ENCODE measurements at places on chromosomes 12 and 14.

- DNase-seq, result no peak
Observed at GRCh38 chr12:107597695-107598410, 87.7 kb upstream of the PWP1 start.

GRCh38 chr14:95544588-95544987, 9.7 kb downstream of the GLRX5 start:
- DNase-seq, result no peak

DNA sequence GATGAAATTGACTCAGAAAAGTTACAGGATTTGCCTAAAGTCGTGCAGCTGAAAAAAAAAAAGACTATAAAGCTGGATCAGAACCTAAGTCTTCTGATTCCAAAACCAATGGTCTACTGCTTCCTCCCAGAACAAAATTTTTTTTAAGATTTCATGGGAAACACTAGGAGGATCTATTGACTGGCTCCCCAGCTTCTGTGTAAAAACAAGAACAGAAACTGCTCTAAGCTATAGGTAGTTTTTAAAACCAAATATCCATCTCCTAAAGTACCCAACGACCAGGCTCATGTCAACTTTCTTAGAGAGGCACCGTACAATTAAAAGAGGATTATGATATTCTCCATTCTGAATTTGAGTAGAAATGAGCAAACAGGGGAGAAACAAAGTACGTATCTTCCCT, 9.4 kb downstream of the FMNL3 start:
- DNase-seq, result no peak

DNA sequence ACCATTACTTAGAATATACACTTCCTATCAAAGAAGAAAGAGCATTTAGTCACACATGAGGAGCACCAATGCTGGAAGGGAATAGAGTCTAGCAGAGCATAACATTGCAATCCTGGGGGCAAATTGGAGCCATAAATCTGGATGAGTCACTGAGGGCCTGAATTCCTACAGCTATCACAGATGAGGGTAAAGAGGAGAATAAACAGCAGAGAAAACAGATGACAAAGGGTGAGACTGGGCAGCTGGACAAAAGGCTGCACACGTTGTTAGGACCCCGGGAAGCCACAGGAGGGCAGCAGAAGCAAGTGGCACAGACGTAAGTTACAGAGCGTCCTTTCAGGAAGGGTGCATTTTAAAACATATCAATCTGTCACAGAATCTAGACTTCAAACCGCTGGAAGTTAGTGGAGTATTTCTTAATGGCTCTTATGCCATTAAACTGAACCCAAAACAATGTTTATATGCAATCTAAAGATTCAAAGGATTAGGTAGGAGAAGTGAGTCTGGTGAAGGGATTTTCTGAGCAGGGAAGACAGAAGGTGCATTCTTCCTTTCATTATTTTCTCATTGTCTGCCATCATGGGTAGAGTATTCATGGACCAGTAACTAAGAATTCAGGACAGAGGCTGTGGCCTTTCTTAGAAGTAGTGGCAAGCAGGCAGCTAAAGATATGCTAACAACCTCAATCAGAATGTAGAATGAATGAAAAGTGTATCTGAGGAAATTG, 159.8 kb upstream of the DAAM1 start:
- peak; percentile 67 for DNase-seq

GRCh38 chr14:38098074-38098836, 109.4 kb upstream of the SSTR1 start:
- no peak for DNase-seq

DNA sequence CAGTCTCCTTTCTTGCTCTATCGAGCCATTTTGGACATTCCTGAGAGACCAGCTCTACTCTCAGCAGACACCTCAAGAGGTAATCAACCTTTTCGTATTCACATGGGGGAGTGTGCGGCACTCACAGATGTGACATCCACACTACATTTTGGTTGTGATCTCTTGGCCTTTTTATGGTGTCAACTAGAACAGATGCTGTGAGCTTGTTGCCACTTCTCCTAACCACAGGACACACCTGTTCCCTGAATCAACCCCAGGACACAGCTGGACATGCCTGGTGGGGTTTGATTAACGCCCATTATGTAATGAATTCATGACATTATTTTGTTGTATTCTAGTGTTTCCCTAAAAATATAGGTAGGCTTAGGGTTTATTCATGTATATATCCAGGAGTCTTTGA, 1143.6 kb downstream of the TMEM121 start:
- no peak for DNase-seq
